ENCODE measurements at places on chromosomes 2 and 18.

GRCh38 chr2:157336137-157337010, 10.8 kb upstream of the ERMN start:
- no peak for DNase-seq

DNA sequence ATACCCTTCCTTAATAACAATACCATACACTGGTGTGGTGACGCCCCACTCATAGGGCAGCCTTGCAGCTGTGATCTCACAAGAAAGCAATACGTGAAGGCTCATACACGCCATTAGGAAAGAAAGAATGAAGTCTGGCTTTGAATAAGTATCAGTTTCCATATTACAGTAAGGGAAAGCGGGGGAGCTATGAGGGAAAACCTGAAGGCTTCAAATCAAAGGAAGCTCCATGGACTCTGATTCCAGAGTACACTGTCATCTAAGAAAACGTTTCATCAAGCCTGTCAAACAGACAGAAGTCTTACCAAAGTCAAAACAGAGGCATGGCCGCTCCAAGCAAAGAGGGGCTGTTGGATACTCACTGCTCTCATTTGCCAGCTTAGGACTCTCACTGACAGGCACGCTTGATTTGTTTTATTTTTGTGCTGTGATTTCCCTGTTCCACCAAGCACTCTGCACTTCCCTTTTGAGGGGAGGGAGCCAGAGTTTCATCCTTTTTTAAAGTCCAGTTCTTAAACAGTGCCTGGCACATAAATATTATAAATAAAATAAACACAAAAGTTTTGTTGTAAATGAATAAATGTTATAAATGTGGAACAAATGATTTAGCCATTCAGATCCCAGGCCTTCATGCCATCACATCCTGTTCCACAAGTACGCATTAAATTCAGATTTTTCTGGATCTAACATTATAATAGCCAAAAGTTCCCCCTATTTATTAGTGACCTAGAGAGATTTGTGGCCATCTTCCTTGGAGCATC, 221.2 kb downstream of the PIEZO2 start:
- DNase-seq: no peak

DNA sequence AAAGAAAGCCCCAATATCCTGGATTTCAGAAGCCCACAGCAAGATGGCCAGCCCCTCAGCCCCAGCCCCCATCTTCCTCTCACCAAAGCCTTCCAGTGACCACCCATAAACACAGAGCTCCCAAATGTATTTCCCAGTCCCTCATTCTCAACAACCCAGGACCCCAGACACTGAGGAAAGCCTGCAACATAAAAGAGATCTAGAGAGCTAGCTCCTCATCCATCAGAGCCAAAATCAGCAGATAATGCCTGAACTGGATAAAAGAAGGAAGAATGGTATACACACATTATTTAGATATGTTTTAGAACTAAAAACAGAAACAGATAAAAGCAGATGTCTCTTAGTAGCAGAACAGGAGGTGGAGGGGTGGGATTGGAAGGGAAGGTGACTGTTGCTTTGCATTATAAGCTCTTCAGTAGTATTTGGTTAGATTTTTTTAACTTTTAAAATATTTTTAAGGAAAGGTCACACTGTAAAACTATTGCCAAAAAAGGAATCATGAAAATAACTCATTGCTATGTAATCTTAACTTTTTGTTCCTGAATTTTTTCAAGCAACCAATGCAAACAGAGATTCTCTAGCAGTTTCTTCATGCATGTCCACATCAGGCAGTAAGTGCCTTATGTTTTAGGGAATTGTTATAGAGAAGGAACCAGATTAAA, 144.2 kb upstream of the PKDCC start:
- DNase-seq: no peak

DNA sequence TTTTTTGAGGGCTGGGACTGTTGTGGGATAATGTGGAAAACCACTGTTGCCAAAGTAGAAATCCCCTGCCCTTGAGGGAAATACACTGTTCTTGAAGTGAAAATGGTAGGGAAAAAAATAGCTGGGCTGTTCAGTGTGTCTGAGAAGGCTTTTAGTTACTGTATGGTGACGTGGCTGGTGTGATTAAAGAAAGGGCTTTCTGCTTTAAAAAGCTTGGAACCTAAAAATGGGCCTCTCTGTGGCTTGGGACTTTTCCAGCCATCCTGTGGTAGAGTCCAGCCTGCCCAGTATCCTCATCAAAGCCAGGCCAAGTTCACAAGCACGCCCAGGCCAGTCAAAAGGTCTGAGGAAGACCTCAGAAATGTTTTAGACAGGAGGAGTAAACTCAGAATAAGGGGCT, 6.8 kb downstream of the MGAT5 start:
- DNase-seq: no peak

DNA sequence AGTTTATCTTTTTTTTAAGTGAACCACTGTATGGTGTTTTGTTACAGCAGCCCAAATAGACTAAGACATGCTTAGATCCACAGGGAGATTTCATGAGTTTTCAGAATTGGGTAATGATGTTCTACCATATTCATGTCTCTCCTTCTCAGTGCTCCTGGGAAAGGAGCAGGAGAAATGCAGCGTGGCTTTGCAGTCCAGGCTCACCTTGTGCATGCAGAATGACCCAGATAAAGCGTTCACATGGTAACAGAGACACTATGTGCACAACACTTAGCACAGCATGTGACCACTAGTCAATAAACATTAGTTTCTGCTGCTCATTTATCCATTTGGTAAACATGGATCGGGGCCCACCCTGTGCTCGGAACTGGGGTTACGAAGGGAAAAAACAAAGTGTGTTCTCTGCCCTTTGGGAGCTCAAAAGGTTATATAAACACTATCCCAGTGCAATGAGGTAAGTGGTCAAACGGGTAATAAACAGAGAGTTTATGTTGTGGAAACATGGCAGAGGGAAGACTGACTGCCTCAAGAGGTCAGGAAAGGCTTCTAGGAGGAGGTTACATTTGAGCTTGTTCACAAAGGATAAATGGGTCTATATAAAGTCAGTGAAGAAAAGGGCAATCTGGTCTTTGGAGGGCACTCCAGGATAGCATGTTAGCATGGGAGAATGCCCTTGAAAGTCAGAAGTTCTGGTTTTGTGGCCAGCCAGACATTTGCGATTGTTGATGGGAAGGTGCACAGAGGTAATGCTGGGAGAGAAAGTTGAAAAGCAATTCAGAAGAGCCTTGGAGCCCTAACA, 299.2 kb downstream of the TDRD15 start:
- no peak for DNase-seq

DNA sequence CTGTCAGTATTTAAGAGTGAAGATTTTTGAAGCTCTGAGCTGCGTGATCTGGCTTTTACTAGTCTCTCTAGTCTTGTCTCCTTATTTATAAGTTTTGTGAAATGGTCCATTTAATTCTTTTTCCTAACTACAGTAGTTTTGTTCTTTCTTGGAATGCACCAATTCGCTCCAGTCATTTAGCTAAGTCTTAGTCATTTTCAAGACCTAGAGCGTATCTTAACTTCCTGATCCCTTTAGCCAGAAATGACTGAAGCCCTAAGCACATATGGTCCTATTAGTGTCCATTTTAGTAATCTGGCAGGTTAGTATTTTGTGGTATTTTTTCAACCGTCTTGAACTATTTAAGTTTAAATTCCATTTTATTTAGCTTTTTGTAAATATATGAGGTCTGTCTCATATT, 3.6 kb downstream of the BIRC6 start:
- DNase-seq: no peak
